ENCODE measurements at places on chromosomes 1 and 21.

DNA sequence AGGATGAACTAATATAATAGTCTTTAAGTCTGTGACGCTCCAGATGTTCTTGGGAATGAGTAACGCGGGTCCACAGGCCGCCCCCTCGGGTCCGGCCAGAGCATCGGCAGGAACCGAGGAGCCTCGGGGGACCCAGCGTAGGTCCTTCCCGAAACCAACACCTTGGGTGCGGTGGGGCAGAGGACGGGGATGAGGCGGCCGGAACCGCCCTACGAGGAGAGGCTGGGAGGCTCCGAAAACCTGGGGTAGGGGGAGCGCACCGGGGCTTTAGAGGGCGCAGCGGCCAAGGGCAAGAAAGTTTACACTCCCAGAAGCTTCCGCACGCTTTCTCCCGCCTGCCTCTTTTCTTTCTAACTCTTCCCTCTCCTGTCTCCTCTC, 7.1 kb downstream of the DMRTA2 start:
- no peak for DNase-seq

GRCh38 chr1:75952016-75952415, 19.8 kb upstream of the ASB17 start:
- no peak for DNase-seq

DNA sequence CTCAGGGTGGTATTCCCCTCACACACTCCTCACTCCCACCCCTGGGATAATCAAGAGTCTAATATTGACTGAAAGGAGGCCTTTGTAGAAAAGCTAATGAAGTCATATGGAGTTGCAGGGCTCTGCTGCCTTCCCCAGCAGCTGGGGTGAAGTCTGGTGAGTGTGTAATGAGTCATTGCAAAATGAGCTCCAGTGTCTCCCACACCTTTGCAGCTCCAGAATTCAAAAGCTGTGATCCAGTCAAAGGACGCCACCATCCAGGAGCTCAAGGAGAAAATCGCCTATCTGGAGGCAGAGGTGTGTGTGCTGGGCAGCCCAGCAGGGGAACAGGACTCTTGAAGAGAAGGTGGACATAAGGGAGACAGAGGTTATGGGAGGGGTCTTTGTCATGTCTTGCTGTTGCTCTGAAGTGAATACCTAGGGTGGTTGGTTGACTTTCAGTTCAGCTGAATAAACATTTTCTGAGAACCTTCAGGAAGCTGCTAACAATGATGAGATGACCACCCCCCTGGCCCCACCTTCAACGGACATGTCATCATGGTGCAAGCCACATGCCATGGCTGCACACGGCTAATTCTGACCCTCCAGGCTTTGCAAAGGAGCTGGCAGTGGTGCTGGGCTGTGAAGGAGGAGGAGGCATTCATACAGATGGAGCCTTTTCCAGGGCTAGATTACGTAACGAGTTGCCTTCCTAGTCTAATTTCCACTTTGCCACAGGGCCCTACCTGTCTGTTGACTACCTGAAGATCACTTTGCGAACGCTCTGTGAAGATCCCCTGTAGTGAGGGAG, 32.2 kb upstream of the SNX27 start:
- no peak for DNase-seq

DNA sequence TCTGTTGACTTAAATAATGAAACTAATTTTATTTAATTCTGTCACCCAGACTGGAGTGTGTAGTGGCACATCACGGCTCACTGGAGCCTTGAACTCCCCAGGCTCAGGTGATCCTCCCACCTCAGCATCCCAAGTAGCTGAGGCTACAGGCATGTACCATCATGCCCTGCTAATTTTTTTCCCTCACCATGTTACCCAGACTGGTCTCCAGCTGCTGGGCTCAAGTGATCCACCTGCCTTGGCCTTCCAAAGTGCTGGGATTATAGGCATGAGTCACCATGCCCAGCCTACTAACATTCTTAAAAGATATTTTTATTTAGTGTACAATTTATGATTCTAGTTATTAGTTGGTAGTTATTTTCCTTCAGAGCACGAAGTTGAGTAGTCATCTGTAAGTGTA, 49.5 kb downstream of the NRDC start:
- no peak for DNase-seq

DNA sequence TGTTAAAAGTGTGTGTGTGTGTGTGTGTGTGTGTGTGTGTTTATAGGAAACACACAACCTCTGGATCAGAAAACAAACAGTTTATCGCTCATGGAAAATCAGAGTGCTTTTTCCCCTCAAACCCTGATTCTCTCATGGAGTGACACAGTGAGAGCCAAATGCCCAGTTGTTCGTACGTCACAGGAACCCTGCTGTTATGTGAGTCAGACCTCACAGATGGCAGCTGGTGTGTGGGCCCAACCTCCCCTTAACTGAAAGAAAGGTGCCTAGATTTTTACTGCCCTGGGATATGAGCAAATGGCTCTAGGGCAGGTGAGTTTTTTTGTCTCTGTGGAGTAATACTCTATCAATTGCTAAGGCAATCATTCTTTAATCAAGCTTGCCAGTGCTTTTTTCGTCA, 1788.1 kb downstream of the BRINP3 start:
- DNase-seq = no peak

DNA sequence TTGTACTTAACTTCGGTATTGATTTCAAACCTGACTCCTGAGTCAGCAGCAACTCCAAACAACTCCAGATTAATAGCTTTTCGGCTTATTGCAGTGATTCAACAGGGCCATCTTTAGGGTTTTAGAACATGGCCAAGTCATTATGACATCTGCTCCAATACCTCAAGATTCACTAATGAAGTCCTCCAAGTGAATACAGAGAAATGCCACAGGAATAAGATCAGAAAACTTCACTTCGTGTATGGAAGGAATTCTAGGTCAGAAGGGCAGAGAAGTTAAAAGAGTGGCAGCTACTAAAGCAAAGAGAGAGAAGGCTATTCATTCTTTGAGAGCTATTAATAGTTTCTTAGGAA, 7.6 kb upstream of the C1orf116 start:
- no peak for DNase-seq

GRCh38 chr1:229069176-229069575, 201.7 kb upstream of the RAB4A start:
- no peak for DNase-seq

- no peak for DNase-seq
These were observed 235.3 kb upstream of the C1orf105 start for GRCh38 chr1:172185211-172185610.

GRCh38 chr1:68585351-68585750, 88.5 kb upstream of the DEPDC1 start:
- DNase-seq = no peak

DNA sequence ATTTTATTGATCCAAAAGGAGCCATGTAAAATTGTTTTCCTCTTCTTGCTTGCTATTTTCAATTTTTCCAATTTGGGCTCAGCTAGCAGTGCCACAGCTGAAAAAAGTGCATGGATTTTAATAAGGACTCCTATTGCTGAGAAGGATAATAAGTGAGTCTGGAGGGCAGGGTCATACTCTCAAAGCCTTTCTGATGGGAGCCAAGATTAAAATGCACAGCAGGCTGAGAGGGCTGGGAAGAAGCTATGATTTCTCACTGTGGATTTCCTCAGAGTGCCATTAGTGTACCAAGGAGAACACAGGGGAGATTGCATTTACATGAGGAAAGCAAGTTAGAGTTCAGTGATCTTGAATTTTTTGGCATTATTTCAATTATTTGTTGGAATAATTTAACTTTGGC, 261.3 kb downstream of the ST6GALNAC3 start:
- no peak for DNase-seq

GRCh38 chr1:224679606-224680005, 63.5 kb downstream of the CNIH3 start:
- DNase-seq = no peak

- no peak for DNase-seq
These were observed 17.4 kb downstream of the SDE2 start for GRCh38 chr1:225981714-225982113.

GRCh38 chr1:86875722-86876121, 38.2 kb downstream of the SELENOF start:
- no peak for DNase-seq

DNA sequence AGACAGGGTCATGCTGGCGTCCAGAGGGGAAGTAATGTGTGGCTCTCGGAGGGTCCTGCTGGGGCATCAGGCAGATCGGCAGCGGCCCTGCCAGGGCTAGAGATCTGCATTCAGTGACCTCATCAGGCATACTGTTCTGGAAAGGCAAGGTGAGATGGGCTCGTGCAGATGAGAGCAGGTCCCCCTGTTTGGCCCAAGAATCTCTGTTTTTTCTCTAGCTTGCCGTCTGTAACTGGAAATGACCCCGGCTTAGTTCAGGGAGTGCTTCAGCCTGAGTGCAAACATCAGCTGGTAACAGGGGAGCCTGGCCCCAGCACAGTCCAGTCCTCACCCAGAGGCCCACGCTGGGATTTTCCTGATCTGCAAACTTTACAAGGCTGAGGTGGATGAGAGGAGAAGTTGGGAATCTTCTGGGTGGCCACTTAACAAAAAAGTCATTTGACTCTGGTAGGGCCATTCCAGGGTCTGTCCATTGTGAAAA, 2.1 kb downstream of the FAM163A start:
- no peak for DNase-seq

GRCh38 chr1:221237587-221237986, 358.3 kb downstream of the HLX start:
- DNase-seq = no peak

DNA sequence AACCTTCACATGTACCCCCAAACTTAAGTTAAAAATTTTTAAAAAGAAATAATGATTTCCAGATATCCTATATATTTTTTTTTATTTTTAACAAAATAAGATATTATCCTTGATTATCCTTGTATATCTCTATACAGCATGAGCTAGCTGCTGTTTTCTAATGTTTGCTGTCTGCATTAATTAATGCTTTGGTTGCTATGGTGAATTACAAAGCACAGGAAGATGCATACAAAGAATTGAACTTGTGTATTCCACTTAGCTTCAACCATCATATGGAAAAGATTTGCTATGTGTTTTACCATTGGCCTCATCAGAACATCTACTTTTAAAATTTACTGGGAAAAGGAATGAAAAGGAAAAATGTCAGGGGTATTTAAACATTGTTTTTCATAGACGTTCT, 35.4 kb downstream of the VPS45 start:
- DNase-seq = no peak

GRCh38 chr1:43991476-43992231, at the start of gene CCDC24:
CCDC24 (plus strand) TSS chr1:43991599; CDS start chr1:43991879, 280 bp downstream.
- peak; percentile 57 for DNase-seq

DNA sequence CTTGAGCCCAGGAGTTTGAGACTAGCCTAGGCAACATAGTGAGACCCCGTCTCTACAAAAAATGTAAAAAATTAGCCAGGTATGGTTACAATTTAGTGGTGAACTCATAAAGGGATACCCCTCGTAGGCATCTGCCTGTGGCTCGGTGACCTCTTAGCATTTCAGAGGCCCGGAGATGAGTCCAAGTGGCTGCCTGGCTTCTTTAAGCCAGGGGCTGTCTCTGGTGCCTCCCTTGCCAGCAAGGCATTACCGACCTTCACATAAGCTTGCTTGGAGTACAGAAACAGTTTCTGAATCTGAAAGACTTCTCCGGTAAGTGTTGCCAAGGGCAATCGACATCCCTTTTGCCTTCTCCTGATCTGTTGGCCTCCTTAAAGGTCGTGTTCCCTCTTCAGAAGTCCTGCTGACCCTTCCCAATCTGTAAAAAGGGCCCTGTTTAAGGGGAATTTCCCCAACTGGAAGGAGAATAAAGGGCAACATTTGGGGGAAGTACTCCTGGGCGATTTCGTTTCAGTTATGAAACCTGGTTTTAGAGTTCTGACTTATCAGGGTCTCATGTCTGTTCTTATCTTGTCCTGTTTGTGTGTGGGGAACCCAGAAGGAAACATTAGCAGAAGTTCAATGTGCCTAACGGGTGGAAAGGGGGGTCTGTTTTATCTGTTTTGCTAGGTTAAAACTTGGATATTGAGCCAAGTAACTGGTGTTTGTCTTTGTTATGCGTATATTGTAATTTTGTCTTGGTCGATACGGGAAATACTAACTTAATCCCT, 32.9 kb downstream of the KIFAP3 start:
- DNase-seq = no peak

GRCh38 chr21:29256126-29256910, 42.4 kb upstream of the BACH1 start:
- no peak for DNase-seq

GRCh38 chr1:150164779-150165178, 15.1 kb downstream of the PLEKHO1 start:
- no peak for DNase-seq

DNA sequence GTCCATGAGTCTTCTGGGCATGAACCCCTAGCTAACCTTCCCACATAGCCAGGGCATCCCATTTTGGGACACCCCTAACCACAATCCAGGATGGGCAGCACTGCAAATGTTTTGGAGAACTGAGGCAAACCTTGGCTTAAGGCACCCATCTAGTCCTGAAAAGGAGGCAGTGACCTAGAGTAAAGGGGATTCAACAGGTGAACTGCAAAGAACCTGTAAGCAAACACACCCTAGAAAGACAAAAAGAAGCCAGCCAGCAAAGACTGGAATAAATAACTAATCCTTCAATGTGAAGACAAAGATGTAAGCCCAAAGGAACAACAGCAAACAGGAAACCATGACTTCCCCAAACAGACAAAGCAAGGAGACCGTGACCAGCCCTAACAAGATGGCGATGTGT, 56.8 kb upstream of the PPIH start:
- no peak for DNase-seq

DNA sequence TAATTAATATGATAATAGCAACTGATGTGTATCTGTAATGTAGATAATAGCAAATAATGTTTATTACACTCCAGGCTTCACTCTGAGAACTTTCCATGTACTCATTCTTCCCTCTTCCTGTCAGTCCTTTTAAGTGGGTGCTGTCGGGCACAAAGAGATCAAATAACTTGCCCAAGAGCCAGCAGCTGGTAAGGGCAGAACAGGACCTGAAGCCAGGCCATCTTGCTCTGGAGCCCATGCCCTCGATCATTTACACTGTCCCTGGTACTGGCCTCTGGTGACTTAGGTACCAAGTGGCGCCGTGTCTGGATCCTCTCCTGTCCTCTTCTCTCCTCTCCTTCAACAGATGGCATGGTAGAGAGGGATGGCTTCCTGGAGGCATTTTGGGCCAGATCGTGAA, 97.2 kb downstream of the VPS13D start:
- DNase-seq = no peak

GRCh38 chr1:20823845-20824244, 36.7 kb upstream of the HP1BP3 start:
- DNase-seq = no peak

- DNase-seq = no peak
These were observed 47.0 kb upstream of the PTCH2 start for GRCh38 chr1:44890007-44890406.

DNA sequence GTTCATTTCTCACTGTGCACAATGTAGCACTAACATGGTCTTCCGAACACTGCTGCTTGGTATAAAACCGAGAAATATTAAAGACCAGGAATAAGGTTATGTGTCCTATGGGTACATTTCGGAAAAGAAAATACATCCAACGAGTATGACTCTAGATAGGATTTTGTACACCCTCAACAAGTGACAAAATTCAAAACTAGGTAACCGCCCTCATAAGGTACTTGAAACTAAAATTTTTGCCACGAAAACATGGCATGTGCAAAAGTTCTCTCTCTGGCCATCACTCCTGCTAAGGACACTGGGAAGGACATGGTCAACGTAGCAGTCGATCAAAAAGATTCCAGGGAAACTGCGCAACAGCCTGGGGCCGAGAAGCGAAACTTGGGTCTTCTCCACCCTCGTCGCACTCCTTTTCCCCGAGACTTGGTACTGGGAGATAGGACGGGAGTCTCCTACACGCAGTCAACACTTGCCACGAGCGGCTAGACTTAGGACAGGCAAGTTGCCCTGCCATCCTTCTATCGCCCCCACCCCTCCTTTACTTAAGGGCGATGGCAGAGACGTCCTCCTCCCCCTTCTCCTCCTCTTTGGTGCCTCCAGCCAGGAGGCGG, 338 bp upstream of the TOR1AIP1 start:
- DNase-seq = no peak

Data from stimulated activated naive CD4-positive, alpha-beta T cell (primary cell).